ENCODE measurements at places on chromosomes 7 and 10.
A peak's percentile ranks its signal among the peaks of the same experiment; 100 is the strongest.

DNA sequence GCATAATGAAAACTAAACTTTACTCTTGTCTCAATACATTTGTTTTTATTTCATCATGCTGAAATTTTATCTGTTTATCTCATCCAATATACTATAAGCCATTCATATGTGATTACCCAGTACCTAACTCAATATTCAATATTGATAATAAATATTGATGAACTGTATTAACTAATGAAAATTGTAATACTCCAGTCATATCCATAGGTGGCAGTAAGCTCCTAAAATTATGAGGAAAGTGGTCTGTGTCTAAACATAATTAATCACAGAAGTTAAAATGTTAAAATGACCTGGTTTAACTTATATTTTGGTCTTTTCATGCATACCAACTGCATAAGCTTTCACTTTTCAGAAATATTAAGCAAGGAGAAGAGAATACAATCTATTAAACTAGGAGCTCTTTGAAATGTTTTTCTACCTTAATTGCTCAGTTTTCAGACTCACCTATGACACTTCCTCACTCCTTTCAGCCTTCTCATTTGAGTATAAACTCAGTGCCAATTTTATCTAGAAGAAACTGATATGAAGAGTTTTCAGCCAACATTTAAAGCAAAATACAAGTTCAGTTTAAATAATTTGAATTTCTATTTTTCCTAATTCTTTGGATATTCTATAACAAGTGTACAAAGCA lies 30.5 kb upstream of the VWDE start:
- no peak for DNase-seq

GRCh38 chr10:435397-435796 lies 254.1 kb downstream of the DIP2C start:
- no peak for DNase-seq

DNA sequence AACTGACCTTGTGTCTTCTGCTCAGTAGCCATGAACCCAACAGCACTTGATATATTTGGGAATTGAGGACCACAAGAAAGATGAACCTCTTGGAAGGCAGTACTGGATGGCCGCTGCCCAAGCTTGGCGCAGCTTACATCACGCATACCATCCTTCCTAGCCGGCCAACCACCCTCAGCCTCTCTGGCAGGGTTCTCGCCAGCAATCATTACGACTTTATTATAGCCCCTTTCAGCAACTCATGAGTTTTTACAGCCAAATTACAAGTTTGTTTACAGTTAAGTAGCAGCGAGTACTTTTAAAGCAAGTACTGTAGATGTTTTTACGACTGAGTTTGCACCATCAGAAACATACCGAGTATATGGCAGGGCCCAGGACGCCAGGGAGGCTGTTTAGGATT lies 769.1 kb downstream of the SUGCT start:
- DNase-seq = no peak

DNA sequence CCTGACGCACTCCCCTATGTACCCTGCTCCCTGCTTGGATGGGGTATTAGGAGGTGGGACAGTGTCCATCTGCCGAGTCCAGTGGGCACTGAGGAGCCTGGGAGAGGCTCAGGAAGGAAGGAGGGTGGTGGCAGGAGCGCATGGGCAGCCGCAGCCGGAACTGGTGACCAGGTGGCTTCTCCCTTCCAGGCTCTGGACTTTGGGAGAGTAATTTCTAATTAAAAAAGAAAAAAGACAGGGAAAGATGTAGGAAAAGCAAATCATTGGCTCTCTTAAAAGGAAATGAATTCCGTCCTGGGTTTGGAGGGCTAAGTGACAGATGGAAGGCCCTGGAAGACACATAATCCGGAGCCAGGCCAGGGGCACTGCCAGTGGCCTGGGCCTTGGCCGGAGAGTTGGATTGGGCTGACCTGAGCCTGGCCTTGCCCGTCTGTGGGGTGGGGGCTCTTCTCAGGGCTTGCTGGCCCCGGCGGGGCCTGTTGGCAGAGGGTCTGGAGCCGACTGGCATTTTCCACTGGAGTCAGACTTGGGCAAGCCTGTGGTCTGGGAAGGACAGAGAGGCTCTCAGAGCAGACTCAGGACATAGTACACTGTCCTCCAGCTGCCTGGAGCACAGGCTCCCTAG lies 63.0 kb downstream of the NEURL1 start:
- no peak for DNase-seq

DNA sequence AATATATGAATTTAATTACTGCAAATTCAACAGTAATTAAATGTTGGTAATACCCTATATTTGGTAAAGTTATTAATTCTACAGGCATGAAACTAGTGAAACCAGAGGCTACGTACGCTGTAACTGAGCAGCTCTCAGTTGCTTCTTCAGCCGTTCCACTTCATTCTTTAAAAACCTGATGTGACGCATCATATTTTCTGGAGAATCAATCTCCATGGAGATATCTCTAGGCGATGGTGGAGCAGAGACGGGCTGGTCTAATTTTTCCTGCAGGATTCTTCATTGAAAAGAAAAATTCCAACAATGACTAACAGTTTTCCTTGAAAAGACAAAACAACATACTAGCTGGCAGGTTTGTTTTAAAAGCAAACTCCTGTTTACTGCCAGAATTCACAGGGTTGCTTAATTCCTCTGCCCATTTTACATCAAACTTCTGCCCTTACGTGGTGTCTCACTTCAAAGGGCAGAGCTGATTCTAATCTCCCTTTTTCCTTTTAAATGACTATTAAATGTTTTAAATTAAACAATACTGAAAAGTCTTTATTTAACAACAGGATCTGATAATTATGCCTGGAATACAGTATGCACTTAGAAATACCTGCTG lies 59.4 kb upstream of the MRLN start:
- no peak for DNase-seq

DNA sequence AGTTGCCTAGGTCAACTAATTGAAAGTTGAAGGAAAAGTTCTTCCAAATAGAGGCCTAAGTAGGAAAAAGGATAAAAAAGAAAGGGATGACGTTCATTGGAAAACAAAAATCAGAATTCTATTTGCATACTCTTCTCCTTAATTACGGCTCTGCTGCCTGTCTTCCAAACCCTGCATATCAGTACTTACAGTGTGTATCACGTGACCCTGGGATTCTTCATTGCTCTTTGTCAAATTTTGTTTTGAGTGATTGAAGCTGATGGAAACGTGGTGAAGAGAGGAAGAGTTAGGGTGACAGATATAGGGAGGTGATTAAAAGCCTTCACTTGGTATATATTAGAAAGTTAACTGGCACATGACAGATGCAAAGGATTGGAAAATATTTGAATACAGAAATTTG lies 97.9 kb downstream of the ZNF92 start:
- no peak for DNase-seq

- no peak for DNase-seq
These were observed 42.0 kb downstream of the GPRIN2 start for GRCh38 chr10:46514431-46514861.

GRCh38 chr7:42876182-42877068 lies 35.4 kb downstream of the C7orf25 start:
- peak; percentile 8 for DNase-seq

DNA sequence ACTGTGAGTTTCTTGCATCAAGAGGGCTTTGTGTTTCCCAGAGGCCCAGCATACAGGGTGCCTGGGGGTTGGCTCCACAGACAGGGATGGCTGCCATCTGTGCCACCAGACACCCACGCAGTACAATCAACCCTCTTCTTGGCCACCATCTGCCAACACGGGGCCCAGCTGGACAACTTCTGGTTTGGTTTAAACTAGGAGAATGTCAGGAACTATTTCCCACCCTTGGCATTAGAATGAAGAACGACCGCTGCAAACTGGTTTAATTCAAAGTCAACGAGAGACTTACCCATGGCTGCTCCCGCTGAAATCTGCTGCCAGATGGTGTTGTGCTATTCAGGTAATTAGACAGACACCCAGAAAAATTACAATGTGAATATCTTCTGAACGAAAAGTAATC lies 27.8 kb downstream of the NMT2 start:
- DNase-seq = no peak

DNA sequence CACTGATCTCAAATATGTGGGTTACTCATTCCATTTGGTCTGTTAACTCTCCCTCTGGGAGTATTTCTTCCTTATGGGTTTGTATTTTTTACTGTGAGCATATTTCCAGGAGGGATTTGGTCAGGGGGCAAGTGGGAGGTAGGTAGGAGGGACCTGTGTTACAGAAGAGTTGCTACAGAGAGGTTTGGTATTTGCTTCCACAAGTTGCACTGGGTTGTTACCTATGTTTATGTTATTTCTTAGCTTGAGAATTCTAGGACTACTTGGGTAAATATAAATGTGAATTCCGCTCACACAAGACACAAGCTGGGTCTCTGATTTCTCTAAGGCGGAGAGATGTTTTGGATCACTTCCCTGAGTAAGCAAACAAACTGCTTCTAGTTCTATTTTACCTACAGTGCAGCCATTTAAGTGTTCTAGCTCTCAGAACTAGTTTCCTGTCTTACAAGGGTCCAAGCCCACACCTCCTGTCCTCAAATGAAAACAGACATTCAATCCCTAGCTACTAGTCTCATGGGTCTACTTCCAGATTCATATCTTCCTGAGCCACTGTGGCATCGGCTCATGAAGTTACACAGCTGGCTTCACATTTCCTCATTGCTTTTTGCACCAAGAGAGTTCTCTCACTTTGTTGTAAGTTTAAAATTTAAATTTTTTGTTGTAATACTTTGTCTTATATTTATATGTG lies 75.4 kb upstream of the PPP1R3C start:
- no peak for DNase-seq

GRCh38 chr7:107446988-107447387 lies 22.9 kb upstream of the GPR22 start:
- no peak for DNase-seq

GRCh38 chr7:151206914-151207313 lies 3.4 kb downstream of the H2BK1 start:
- peak; percentile 2 for DNase-seq

GRCh38 chr10:110149259-110149658 lies 58.1 kb upstream of the MXI1 start:
- DNase-seq = no peak

GRCh38 chr7:2661096-2661449 lies 26.9 kb upstream of the AMZ1 start:
- no peak for DNase-seq

DNA sequence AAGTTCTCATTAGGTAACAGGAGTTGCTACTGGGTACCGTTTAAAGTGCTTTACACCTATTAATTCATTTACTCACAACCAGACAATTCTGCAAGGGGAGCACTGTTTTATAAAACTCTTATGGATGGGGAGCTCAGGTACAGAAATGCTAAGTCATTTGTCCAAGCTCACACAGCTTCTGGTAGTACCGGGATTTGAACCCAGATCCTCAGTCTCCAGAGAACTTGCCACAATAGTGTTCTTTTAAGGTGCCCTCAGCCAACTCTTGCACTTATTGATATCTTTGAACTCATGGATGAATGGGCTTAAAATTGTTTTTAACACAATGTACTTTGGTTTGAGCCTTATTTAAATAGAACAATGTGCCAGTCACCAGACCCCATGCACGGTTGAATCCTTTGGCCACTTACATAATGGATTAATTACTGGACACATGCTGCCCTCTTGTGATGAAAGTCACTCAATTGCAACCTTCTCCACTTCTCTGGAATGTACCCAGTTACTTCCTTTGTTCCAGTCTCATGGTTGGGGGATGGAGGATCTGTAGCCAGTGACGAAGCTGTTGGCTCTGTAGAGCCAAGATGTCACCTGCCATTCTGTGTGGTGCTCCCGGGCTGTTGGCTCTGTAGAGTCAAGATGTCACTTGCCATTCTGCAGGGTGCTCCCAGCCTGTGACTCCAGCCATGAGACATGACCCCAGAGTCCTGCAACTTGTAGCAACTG lies 65.6 kb downstream of the NOD1 start:
- DNase-seq = peak; percentile 76

DNA sequence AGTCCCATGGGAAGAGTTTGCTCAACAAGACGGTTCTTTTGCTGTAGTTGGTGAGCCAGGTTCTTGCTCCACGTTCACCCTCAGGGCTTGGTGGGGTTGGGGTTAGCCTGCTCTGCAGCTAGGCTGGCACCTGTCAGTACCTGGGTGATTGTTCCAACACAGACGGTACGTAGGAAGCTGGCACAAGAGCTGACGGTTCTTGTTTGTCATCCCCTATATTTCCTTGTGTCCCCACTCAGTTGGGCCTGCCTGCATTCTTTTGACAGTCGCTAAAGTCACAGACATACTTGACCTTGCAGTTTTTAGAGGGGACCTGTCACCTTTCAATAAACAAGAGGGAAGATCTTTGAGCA lies 40.2 kb upstream of the SYPL1 start:
- DNase-seq = no peak

- no peak for DNase-seq
These were observed 200.4 kb upstream of the NFE2L3 start for GRCh38 chr7:25951414-25952260.

GRCh38 chr10:69512901-69513300 lies 60.3 kb downstream of the NEUROG3 start:
- no peak for DNase-seq

GRCh38 chr10:22931948-22932347 lies 4.1 kb downstream of the ARMC3 start:
- peak; percentile 41 for DNase-seq

- DNase-seq = no peak
These were observed 191.7 kb upstream of the FERD3L start for GRCh38 chr7:19336836-19337383.

DNA sequence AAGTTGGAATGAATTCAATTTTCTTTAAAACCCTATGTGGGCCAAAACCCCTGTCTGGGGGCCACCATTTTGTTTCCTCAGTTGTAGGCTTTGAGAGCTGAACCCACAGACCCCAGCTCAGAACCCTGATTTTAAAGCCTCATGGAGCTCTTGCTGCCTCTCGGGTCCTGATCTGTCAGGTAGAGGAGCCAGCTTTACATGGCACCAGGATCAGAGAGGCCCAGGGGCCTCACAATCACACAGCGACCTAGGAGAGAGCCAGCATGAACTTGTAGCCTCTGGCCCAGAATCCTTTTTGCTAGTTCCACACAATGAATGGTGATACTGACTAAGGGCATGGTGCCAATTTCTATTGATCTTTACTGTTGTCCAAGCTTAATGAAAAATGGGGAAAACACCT lies 84.3 kb upstream of the SORCS3 start:
- DNase-seq = no peak
